ENCODE measurements at places on chromosomes 1 and 21.

GRCh38 chr1:15384301-15384901 lies 25.3 kb upstream of the EFHD2 start:
- DNase-seq = no peak

- peak; percentile 44 for DNase-seq
These were observed 20.7 kb upstream of the MAPKAPK2 start for GRCh38 chr1:206663832-206664652.

- no peak for DNase-seq
These were observed 135.3 kb upstream of the EDN2 start for GRCh38 chr1:41619511-41620364.

DNA sequence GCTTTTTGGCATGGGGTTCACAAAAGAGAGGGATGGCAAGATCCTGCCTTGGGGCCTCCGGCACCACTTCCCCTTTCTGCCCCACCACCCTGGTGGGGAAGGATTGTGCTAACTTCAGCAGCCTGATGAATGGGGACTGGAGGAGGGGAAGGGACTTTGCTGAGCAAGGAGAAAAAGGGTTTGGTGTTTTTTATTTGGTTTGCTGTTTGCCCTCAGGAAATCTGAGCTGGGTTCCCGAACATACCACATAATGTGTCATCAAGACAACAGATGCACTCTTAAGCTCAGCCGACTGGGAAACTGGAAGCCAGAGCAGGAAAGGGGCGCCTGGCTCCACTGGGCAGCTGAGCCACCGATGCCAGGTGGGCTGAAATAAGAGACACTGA lies 19.8 kb downstream of the OLFML2B start:
- no peak for DNase-seq

GRCh38 chr1:53535846-53536245 lies 76.6 kb downstream of the DMRTB1 start:
- DNase-seq = no peak

- DNase-seq = no peak
These were observed 9.4 kb downstream of the IVL start for GRCh38 chr1:152917794-152918193.

DNA sequence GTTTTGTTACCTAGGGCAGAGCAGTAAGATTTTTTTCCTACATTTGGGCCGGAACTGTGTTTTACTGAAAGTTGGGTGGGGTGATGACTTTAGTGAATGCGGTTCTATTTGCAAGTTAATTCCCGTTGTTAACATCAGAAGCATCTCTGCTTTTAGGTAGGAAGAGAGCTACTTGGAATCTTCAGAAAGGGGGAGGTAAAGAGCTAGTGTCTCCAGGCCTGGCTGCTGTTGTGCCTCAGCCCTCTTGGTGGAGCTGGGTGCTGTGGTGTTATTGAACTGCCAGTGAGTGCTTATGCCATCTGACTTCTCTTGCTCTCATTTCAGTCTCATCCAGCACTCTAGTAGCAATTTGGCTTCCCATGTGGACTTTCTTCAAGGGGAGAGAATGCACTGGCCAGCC lies 3.4 kb downstream of the KDM4A start:
- no peak for DNase-seq

DNA sequence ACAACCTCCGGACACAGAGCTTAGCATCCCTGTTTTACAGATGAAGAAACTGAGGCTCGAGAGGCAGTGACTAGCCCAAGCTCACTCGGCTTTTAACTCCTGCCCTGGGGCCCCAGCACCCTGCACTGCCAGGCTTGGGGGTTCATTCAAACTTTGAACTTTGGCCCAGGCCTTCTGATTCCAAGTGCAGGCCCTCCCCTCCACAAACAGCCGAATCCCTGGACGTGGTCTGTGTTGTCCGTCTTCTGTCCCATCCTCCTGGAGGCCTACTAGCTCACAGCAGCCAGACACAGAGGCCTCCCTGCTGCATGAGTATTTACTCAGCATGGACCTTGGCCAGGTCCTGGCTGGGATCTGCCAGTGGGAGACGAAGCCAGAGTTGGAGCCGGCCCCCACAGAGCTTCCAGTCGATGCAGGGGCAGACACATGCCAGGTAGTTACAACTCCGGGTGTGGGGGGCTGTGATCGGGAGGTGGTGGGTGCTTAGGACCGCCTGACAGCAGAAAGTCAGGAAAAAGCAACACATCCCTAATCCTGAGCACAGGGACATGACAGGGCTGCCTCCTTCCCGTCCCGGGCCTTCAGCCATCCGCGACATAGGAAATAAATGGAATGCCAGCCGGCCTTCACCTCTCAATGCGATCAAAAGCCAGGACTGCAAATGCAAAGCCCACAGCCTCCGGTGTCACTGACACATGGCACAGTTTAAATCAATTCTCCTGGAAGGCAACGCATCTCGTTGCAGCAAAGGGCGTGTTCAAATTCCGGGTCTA lies 7.4 kb downstream of the IFFO2 start:
- DNase-seq = no peak

- DNase-seq = no peak
These were observed 187.7 kb downstream of the TRABD2B start for GRCh38 chr1:47809301-47810084.

DNA sequence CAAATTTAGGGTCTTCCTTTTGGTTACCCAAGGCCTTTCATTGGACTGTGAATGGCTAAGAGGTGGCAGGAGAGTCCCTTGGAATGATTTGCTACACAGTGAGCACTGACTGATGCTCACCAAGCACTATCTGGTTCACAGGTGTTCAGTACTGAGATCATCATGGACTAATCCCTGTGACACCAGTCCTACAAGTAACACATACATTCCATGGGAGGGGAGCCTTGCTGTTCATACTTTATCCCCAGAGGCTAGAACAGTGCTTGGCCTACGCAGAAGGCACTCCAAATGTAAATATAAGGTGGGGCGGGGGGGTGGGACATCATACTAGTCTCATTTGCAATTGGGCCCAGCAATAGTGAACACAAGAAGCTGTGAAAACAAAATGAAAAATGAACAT lies 20.5 kb upstream of the TMEM200B start:
- no peak for DNase-seq

Data from stimulated activated CD8-positive, alpha-beta memory T cell treated with anti-CD3 and anti-CD28 coated beads, Interleukin-12 subunit alpha, Interleukin-12 subunit beta, amount 100 ng/mL, for 4 hours (primary cell).